ENCODE measurements at places on chromosomes 3 and 15.

GRCh38 chr3:170697131-170697530, 111.3 kb upstream of the SLC7A14 start:
- no peaks in the 10 kb centered on the region for H3K36me3 ChIP-seq
- no peak overlapping the region for H3K27ac ChIP-seq
- no peaks in the 10 kb centered on the region for H3K27me3 ChIP-seq
- no peak overlapping the region for H3K4me3 ChIP-seq
- no peaks in the 10 kb centered on the region for H3K4me1 ChIP-seq

- peaks cover 38% of the 10 kb centered on the region for H3K36me3 ChIP-seq
- H3K4me1 ChIP-seq, result no peaks in the 10 kb centered on the region
- H3K4me3 ChIP-seq, result no peak overlapping the region
- no peaks in the 10 kb centered on the region for H3K27me3 ChIP-seq
- no peak overlapping the region for H3K27ac ChIP-seq
Measured at GRCh38 chr15:64678126-64678819, 97.1 kb downstream of the RBPMS2 start.

GRCh38 chr3:148992027-148992634, 791 bp downstream of the GYG1 start:
- H3K27me3 ChIP-seq, result no peaks in the 10 kb centered on the region
- peak overlapping the region; percentile 96 for H3K4me3 ChIP-seq
- peaks cover 34% of the 10 kb centered on the region for H3K4me1 ChIP-seq
- H3K36me3 ChIP-seq, result peaks cover 21% of the 10 kb centered on the region

- H3K4me1 ChIP-seq, result peaks cover 39% of the 10 kb centered on the region
- H3K36me3 ChIP-seq, result peaks cover 11% of the 10 kb centered on the region
- no peaks in the 10 kb centered on the region for H3K27me3 ChIP-seq
- no peak for DNase-seq
Measured at GRCh38 chr3:133574260-133574881, 885 bp downstream of the CDV3 start.

DNA sequence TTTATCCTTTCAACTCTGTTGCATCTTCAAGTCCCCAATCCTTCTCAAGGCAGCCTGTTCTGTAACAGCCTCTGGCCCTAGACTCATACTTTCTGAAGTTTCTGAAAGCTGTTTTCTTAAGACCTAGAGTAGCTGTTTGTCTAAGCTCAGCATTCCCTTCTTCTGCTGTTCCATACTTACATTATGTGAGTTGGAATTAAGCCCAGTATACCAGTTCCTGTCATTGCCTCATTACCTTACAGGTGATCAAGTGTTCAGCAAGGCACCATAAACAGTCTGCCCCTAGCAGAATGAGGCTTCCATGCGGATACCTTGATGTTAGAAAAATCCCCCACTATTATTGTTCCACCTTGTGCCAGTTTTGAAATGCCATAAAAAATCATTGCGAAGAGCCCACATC, 180.6 kb downstream of the PLCL2 start:
- no peak overlapping the region for H3K27ac ChIP-seq
- H3K36me3 ChIP-seq, result peaks cover 9% of the 10 kb centered on the region
- DNase-seq, result no peak
- H3K27me3 ChIP-seq, result no peaks in the 10 kb centered on the region

GRCh38 chr15:80441041-80441440, 36.9 kb downstream of the ARNT2 start:
- H3K27ac ChIP-seq, result no peak overlapping the region
- no peaks in the 10 kb centered on the region for H3K4me1 ChIP-seq
- no peak overlapping the region for H3K4me3 ChIP-seq
- no peaks in the 10 kb centered on the region for H3K36me3 ChIP-seq

GRCh38 chr3:129446926-129447325, 6.9 kb downstream of the IFT122 start:
- H3K27ac ChIP-seq, result no peak overlapping the region
- no peak overlapping the region for H3K4me3 ChIP-seq
- peaks cover 19% of the 10 kb centered on the region for H3K4me1 ChIP-seq

GRCh38 chr3:115790759-115791158, 167.4 kb downstream of the GAP43 start:
- no peak overlapping the region for H3K27ac ChIP-seq
- H3K4me1 ChIP-seq, result no peaks in the 10 kb centered on the region
- H3K27me3 ChIP-seq, result no peaks in the 10 kb centered on the region

- peak overlapping the region; percentile 27 for H3K27ac ChIP-seq
- no peaks in the 10 kb centered on the region for H3K27me3 ChIP-seq
- no peak for DNase-seq
- H3K4me3 ChIP-seq, result no peak overlapping the region
- no peaks in the 10 kb centered on the region for H3K36me3 ChIP-seq
Measured at GRCh38 chr15:71707230-71708050, 102.9 kb upstream of the NR2E3 start.

- no peak overlapping the region for H3K4me3 ChIP-seq
- no peaks in the 10 kb centered on the region for H3K4me1 ChIP-seq
- no peaks in the 10 kb centered on the region for H3K36me3 ChIP-seq
- H3K27me3 ChIP-seq, result no peaks in the 10 kb centered on the region
Measured at GRCh38 chr15:90807074-90807785, 61.2 kb upstream of the FURIN start.

- H3K4me3 ChIP-seq, result no peak overlapping the region
- peaks cover 10% of the 10 kb centered on the region for H3K36me3 ChIP-seq
- peak overlapping the region; percentile 96 for H3K27ac ChIP-seq
Measured at GRCh38 chr3:126102530-126102951, 18.6 kb upstream of the SLC41A3 start.

DNA sequence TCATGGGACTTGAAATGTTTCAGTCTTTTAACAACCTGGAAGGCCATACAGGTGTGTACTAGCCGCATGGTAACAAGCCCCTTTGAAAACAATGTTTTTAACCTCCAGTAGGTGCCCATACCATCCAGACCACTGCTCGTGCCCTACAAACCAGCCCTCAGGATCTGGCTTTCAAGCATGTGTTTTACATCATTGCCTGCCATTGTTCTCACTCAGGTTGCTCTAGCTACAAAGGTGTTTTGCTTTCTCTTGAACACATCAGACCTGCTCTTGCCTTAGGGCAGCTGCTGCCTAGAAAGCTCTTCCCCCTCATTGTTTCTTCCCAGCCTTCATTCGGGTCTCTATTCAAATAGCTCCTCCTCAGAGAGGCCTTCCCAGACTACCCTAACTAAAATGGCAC, 32.3 kb upstream of the MAP3K13 start:
- DNase-seq, result no peak
- no peak overlapping the region for H3K4me3 ChIP-seq
- H3K4me1 ChIP-seq, result no peaks in the 10 kb centered on the region
- H3K27me3 ChIP-seq, result no peaks in the 10 kb centered on the region
- no peak overlapping the region for H3K27ac ChIP-seq
